Amniotic epithelial cell (primary cell): ENCODE measurements at places on chromosomes 6 and 20.
A peak's percentile ranks its signal among the peaks of the same experiment; 100 is the strongest.

- no peak for DNase-seq
Measured at GRCh38 chr6:56541741-56542360, 100.8 kb downstream of the DST start.

DNA sequence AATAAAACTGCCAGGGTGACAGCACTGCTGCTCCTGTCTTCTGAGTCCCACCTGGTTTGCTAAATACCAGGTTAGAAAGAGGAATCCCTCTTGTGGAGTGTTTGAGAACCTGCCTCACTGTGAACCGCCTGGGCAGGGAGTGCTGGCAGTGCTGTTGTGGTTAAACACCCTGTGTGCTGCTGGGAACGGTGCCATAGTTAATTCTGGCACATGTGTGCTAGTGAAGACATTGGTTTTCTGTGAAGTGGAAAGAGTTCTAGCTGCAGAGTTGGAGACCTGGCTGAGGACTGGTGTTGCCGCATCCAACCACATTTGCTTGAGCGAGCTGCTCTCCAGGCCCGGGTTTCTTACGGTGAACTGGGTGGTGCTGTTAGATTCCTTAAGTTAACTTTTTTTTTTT lies 72.7 kb downstream of the IGF2R start:
- peak; percentile 81 for DNase-seq

DNA sequence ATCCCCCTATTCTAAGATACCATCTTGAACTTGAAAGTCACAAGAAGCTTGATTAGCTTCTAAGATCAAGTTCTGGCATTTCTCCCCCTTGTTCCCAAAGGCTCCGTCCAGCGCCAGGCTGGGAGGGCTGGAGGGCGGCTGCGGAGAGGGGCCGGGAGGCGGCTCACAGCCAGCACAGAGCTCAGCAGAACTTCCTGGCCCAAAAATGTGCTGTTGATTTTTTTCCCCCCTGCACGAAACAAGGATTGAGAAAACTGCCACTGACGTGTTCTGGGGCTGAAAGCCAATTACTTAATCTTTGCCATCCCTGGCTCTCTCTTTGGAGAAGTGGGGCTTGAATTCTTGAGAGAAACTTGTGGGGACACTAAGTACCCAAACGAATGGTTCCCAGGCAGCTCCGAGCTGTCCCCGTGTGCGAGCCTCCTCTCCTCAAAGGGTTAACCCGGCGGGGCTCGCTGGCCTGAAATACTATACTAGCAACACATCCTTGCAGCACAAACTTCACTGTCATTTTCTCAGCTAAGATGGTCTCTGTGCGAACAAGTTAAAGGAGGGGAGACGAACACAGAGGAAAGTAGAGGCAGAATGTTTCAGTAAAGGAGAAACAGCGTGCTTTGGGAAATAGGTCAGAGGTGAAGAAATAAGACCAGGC lies 452 bp downstream of the TRAF3IP2 start:
- peak; percentile 88 for DNase-seq

- peak; percentile 67 for DNase-seq
Measured at GRCh38 chr6:154937306-154938220, 57.6 kb upstream of the TIAM2 start.

DNA sequence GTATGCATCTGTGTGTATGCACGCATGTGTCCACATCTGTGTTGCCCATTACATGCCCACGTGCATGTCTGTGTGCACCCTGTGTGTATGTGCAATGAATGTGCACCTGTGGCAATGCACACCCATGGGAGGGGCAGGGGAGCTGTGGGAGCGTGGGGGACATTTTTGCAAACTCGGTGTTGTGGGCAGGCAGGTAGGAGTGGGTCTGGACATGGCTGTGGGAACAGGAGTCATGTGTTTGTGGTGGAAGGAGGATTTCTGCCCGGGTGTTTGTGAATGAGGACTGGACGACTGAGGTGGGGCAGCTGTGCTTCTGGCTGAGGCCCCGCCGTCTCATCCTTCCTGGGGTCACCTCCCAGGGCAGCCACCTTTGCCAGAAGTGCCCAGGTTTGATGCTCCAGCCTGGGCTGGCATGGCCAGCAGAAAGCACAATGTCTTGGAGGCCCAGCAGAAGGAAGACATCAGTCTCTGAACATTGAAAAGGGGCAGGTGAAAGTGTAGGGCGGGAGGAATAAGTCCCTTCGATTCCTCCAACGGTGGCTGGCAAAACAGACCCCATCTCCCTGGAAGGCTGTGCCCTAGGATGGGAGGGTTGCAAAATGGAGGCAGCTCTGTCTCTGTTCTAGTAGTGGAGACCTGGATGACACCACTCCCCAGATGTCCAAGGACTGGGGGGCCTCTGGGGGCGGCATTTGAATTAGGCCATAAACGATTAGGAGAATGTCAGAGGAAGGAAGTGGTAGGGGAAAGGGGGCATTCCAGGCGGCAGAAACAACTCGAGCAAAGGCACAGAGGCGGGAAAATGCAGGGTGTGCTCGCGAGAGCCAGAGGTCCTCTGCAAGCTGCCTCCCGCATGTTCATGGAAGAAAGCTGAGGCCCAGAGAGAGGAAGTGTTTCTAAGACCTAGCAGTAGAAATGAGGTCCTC lies 19.1 kb upstream of the ARMC12 start:
- DNase-seq, result no peak

DNA sequence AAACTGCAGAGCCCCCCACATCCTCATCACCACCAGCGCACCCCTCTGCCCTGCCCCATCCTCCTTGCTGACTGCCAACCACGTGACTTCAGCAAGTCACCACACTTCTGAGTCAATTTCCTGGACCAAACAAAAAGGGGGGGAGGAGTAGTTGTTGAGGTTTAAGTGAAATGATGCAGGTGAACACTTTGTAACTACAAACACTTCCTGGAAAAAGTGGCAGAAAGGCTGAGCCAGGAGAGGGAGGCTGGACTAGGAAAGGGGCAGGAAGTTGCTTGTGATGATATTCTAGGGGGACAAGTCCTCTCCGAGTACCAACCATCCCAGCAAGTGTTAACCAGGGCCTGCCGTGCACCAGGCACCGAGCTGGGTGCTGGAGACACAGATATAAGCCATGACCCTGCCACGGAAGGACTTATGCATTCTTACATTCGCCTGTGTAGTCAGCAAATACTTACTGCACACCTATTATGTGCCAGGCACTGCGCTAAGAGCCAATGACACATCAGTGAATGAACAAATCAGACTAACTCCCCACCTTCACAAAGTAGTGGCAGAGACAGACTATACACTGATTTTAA lies 67.3 kb downstream of the PREX1 start:
- peak; percentile 39 for DNase-seq

DNA sequence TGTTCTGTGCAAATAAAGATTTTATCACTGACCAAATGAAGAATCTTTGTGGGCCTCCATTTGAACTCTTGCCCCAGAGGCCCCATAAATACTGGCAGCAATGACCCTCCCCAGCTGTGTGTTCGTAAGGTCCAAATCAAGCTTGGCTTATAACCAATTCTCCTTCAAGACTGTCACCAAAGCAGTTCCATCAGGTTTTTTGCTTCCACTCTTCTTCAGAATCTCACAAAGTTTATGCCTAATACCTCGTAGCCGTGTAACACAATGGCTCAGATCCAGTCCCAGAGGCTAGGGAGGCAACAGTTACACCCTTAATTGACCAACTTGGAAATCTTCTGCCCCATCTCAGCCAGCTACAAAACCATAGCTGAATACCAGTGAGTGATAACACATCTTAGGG lies 120.5 kb downstream of the HIVEP2 start:
- DNase-seq, result no peak

GRCh38 chr20:1674361-1674760 lies 16.8 kb upstream of the SIRPG start:
- DNase-seq, result no peak

- peak; percentile 75 for DNase-seq
Measured at GRCh38 chr6:80508885-80509630, 402.6 kb downstream of the BCKDHB start.

DNA sequence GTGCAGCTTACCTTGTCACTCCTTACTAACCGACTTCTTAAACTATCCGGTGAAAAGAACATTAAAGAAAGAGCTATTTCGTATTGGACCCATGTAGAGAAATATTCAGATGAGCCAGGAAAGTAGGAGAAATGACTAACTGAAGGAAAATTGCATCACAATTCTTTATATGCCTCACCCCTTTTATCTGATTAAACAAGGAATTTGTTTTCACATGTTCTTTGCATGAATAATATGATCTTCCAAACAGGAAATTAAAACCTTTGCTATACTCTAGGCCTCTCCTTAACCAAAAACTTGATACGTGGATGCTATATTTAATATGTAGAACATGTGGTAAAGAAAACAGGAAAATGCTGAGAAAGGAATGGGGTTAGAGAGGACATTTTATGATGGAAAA lies 41.9 kb upstream of the LRRC1 start:
- peak; percentile 92 for DNase-seq

GRCh38 chr6:49257549-49257948 lies 205.5 kb downstream of the MMUT start:
- DNase-seq, result no peak

DNA sequence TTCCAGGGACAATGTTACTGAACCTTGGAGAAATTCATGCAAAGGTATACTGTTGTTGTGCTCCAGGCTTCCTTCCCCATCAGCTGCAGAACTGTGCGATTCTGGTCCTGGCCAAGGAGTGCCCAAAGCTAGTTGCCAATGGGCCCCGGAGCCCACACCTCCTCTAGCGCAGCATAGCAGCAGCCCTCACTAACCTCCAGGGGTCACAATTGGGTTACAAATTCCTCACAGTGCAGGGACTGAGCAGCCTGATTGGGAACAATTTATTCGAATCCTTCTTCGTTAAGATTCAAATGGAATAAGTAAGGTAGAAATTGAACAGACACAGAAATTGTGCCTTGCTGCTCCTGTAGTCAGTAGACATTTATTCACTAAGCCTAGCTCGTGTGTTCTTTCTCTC lies 284.9 kb downstream of the PRKN start:
- no peak for DNase-seq

DNA sequence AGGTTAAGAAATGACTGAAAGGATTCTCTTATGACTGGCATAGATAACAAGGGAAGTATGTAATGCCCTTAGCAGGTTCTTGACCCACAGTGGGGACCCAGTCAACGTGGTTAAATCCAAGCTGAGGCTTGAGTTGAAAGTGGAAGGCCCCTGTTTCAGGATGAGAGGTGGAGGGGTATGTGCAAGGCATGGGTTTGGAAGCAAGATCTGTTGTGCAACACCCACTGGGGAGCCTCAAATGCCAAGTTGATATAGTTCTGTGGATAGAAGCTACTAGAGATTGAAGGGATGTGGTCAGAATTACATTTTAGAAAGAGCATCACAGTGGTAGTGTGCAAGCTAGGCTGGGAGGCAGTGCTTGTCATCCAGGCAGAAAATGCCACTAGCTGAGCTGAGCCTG lies 5.1 kb downstream of the PABPC1L start:
- DNase-seq, result peak; percentile 68

- DNase-seq, result no peak
Measured at GRCh38 chr6:16540804-16541752, 220.2 kb downstream of the ATXN1 start.

DNA sequence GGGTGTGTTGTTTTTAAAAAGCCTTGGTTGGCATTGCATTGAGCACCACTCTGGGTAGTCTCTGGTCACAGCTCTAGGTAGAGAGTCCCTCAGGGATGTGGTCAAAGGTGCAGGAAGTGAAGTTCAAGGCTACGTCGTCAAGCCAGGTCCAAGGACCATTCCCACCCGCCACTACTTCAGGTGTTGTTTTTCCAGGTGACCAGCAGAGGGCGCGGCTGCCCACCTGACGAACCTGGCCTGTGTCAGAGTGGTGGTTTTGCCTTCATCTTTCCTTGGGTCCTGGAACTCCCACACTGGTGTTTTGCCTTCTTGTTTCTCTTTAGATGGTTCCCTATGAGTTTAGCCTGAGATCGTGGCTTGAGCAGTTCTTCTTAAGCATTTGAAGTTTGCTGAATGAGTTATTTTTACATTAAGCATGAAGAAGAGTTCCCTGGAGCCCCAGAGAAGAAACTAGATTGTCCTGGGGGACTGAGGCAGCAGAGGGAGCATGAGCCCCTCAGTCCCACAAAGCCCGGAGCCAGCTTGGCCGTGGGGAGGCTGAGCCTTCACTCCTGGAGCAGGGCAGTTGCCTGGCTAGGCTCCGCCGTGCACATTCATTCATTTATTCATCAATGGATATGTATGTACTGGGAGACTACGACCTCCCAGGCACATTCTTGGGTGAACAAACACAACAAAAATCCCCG lies 5.6 kb upstream of the PHACTR3 start:
- DNase-seq, result no peak

- no peak for DNase-seq
Measured at GRCh38 chr20:48622421-48622820, 205.4 kb downstream of the PREX1 start.

- DNase-seq, result peak; percentile 76
Measured at GRCh38 chr6:34817446-34817845, 25.6 kb downstream of the BLTP3A start.

DNA sequence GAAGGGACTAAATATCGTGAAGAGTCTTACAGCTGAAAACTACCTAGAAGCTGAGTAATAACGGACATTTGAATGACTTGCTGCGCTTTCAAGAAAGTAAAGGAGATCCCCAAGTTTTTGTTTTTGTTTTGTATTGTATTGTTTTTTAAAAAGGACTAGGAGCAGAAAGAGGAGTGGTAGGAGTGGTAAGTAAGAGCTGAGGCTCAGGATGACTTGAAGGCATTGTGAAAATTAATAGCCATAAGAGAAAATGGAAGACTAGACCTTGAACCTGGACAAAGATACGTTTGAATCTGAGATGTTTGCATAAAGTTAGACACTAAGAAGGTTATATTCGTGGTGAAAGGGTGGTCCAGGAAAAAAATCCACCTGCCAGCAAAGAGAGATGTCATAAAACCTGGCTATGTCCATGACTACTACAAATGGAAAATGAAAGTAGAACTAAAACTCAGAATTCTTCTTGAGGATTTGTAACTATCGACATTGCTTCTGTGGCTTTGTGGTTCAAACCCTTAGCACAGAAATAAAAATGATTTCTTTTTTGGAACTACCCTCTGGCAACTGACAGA lies 824.8 kb upstream of the FLRT3 start:
- DNase-seq, result peak; percentile 5

GRCh38 chr6:110874880-110875547 lies 429 bp downstream of the AMD1 start:
- no peak for DNase-seq

GRCh38 chr20:53575481-53576194 lies 18.0 kb downstream of the ZNF217 start:
- no peak for DNase-seq

GRCh38 chr6:33076406-33076934 lies 680 bp downstream of the HLA-DPB1 start:
- no peak for DNase-seq

DNA sequence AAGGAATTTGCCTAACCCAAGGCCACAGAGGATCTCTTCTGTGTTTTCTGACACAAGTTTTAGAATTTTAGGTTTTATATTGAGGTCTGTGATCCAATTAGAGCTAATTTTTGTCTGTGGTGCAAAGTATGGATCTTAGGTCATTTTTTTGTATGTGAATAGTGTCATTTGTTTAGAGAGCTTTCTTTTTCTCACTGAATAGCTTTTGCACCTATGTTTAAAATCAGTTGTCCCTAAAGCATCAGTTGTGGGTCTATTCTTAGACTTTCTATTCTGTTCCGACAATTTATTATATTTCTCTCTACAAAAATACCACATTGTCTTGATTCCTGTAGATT lies 341 bp upstream of the MCM9 start:
- no peak for DNase-seq

- DNase-seq, result no peak
Measured at GRCh38 chr6:5096482-5096881, 11.3 kb downstream of the PPP1R3G start.
